ENCODE measurements at places on chromosomes 11 and 22. TPM values are rescaled to one million over a fixed set of nuclear protein-coding genes. Genes with fewer than 3 reads are reported as not detected.

DNA sequence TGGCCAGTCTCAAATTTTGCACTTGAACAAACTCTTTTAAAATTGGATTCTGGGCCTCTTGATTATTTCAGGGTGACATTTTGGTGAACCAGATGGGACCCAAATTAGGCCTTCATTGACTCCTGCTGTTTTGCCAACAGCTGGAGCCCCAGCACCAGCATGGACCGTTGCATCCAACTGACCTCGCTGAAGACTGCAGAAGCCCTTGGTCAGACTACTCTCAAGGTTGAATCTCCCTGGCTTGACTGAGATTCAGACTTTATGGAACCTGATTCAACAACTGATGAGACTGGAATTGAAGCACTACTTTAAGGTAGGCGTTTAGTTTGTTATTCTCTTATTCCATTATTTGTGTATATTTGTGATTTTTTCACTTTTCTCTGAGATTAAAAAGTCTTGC, 41.7 kb downstream of the NARS2 start:
- no peak overlapping the region for H3K27ac ChIP-seq
- H3K27me3 ChIP-seq, result no peaks in the 10 kb centered on the region
- no peak overlapping the region for H3K4me3 ChIP-seq
- H3K36me3 ChIP-seq, result no peaks in the 10 kb centered on the region

- no peaks in the 10 kb centered on the region for H3K36me3 ChIP-seq
- H3K4me1 ChIP-seq, result no peaks in the 10 kb centered on the region
- DNase-seq, result no peak
- no peaks in the 10 kb centered on the region for H3K27me3 ChIP-seq
These were observed 1.4 kb downstream of the POGLUT3 start for GRCh38 chr11:108496643-108497256.

Gene EHF
- 224 TPM for total RNA-seq

Gene UBTFL1
- not detected for total RNA-seq

All from transverse colon (tissue), 4 donors.